ENCODE measurements at places on chromosomes 5 and 9. TPM values are rescaled to one million over a fixed set of nuclear protein-coding genes. Genes with fewer than 3 reads are reported as not detected.

- DNase-seq, result no peak
These were observed 28.8 kb upstream of the POMT1 start for GRCh38 chr9:131473891-131474290.

DNA sequence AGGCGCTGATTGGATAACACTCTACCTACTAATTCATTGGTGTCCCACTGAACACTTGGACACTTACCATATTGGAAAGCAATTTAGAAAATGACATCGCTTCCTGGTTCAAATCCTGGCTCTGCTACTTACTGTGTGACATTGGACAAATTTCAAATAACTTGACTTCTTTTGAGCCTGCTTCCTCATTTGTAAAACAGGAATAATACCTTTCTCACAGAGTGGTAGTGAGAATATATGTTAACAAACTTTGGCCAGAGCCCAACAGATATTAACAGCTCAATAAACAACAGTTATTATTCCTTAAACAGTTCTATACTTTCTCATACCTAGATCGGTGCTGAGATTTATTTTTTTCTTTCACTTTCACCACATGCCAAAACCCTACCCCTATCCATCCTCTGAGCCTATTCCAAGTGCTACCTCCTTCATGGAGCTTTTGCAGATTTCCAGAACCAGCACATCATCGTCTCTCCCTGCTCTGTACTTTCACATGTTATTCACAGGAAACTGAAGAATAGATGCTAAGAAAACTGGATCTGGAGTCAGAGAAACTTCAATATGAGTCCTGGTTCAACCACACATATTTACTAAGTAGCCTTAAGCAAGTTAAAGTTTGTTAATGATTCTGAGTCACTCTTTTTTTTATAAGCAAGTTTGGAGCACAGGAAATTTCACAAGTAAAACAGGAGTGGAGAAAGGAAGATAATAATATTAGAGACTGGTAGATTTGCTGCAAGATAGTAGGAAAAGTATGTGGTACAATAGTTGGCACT is 92.3 kb downstream of the STRBP start:
- DNase-seq, result peak; percentile 47

GRCh38 chr5:152542741-152543140 is 137.7 kb upstream of the NMUR2 start:
- no peak for DNase-seq

GRCh38 chr9:92790542-92791527 is 26.2 kb upstream of the BICD2 start:
- peak; percentile 84 for DNase-seq

DNA sequence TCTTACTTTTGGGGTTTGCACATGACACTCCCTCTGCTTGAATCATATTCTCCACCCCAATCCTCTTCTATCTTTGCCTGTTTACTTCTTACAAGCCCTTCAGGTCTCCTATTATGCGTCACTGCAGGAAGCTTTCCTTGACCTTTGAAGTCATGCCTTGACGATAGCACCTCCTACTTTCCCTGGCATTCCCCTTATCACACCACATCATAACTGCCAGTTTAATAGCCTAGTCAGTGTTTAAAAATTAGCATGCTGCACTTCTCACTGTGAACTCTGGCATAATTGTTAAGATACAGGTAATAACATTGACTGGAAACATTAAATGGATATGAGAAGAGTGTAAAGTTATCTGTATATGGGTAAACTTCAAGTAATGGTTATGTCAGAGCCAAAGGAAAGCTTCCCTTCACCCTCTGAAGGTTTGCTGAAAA is 37.1 kb upstream of the CEP120 start:
- DNase-seq, result peak; percentile 94

Gene ANXA1
- 525 TPM for total RNA-seq

- DNase-seq, result no peak
These were observed 246.3 kb downstream of the MLLT3 start for GRCh38 chr9:20376042-20376441.

GRCh38 chr5:147481874-147482705 is 27.8 kb downstream of the DPYSL3 start:
- DNase-seq, result peak; percentile 92

Gene DAB2IP
- total RNA-seq, result 53.6 TPM

Gene CMYA5
- total RNA-seq, result 0.09 TPM

GRCh38 chr5:127924606-127925005 is 159.0 kb upstream of the SLC12A2 start:
- DNase-seq, result no peak

Gene SH2D3C
- total RNA-seq, result 95.0 TPM

Gene GLRA1
- not detected for total RNA-seq

Gene C9orf153
- 0.66 TPM for total RNA-seq

DNA sequence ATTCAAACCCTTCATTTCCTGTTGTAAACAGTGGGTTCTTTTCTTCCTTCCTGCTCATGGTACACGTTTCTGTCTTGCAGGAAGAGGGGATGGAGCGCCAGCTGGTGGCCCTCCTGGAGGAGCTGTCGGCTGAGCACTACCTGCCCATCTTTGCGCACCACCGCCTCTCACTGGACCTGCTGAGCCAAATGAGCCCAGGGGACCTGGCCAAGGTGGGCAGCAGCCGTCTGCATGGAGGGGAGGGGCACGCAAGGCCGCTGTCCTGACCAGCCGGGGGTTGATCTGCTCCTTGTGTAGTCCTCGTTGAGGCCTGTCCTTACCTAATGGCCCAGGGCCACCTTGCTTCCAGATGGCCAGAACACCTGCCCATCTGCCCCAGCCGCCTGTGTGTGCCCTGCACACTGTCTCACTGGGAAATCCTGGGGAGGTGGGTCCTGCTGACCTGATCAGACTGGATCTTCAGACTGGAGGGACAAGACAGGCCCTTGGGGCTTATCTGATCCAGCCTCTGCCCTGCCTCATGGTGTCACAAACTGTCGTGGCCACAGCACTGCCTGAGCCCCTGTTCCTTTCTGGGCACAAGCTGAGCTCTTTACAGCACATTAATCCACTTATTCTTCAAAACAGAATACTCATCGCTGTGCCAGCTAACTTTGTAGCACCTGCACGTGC is 44.7 kb downstream of the LRSAM1 start:
- no peak for DNase-seq

- DNase-seq, result no peak
These were observed 10.2 kb upstream of the CDK7 start for GRCh38 chr5:69224520-69224919.

GRCh38 chr9:18393340-18394130 is 80.4 kb upstream of the ADAMTSL1 start:
- peak; percentile 98 for DNase-seq

DNA sequence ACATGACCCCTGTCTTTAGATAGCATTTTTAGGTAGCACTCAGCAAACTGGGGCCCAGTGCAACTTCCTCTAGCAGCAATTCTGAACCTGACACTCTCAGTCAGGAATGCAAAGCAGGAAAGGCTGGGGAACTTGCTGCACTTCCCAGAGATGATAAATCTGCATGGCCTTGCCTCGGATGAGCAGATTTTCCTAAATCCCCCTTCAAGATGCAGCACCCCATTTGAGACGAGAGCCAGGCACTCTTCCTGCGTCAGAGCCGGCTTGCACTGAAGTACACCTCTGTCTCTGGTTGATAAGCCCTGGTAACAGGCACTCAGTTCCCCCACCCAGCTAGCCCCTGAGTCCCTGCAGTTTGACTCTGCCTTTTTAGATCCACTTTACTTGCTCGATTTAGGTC is 296.7 kb upstream of the PANK3 start:
- no peak for DNase-seq

- no peak for DNase-seq
These were observed 6.4 kb upstream of the NR3C1 start for GRCh38 chr5:143409926-143410325.

GRCh38 chr5:95984287-95984938 is 22.8 kb upstream of the ELL2 start:
- peak; percentile 7 for DNase-seq

DNA sequence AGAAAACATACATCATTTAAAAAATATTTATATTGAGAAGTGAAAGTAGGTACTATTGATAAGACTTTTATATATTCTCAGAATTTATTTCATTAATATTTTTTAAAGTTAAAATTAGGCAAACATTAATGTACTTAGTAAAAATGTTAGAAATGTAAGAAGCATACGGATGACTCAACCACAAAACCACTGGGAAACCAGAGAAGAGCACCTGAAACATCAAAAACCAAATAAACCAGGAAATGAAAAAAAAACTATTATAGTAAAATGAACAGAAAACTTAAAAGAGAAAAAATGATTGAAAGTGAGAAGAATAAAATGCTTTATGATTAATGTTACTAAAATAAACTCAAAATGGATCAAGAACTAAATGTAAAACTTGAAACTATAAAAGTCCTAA is 233.2 kb upstream of the DAB2 start:
- no peak for DNase-seq

Gene PCDHB15
- total RNA-seq, result 0.55 TPM

DNA sequence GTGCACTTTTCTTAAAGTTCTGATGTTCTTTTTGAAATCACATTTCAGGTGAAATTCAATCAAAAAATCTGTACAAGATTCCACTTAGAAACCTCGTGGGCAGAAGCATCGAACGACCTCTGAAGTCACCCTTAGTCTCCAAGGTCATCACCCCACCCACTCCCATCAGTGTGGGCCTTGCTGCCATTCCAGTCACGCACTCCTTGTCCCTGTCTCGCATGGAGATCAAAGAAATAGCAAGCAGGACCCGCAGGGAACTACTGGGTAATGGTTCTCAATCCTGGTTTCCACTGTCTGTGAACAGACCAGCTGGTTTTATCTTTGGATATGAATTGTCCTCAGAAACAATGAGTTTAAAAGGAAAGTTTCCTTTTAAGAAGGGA is 8.1 kb upstream of the SLC2A8 start:
- no peak for DNase-seq

Gene ABO
- not detected for total RNA-seq

Gene INSL6
- total RNA-seq, result not detected

DNA sequence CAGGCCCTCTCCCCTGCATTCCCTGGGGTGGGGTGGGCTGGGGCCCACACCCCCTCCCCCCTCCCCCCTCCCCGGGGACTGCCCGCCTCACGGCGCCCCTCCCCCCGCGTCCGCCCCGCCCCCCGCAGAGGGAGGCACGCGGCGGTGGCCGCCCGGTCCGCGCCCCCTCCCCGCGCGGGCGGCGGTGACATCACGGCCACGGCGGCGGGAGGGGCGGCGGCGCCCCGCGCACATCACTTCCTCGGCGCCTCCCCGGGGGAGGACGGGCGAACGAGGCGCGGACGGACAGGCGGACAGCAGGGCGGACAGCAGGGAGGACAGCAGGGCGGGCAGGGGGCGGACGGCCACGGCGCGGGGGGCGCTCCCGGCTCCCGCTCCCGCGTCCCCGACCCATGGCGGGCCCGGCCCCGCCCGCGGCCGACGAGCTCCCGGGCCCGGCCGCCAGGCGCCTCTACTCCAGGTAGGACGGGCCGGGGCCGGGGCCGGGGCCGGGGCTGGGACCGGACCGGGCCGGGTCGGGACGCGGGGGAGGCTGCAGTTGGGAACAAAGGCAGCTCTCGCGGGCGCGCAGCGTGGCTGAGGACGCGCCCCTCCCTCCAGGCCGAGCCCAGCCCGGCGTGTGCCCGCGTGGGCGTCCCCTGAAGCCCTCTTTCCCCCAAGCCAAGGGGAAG is at the start of gene GPSM1:
TSS of gene GPSM1 (plus strand) at position 236 of the 671 bp plus-strand sequence. CDS start at position 393, 157 bp downstream.
- peak; percentile 58 for DNase-seq

DNA sequence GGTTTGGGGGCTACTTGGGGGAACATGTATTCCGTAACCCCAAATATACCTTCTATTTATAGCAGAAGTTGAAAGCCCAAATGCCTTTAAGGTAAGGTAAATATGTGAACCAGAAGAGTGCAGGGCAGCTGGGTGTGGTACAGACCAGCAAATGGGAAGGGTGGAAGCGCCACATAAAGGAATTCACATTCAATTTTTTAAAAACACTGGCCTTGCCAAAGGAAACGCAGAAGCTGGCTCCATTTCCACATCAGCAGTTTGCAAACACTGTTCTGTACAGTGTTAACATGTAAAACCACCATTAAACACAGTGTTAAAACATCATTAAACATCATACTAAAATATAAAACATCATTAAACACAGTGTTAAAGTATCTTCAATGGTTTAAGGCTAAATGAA is 3.5 kb upstream of the BHMT start:
- DNase-seq, result no peak

Gene SMIM33
- not detected for total RNA-seq

Gene C7
- 0.29 TPM for total RNA-seq

DNA sequence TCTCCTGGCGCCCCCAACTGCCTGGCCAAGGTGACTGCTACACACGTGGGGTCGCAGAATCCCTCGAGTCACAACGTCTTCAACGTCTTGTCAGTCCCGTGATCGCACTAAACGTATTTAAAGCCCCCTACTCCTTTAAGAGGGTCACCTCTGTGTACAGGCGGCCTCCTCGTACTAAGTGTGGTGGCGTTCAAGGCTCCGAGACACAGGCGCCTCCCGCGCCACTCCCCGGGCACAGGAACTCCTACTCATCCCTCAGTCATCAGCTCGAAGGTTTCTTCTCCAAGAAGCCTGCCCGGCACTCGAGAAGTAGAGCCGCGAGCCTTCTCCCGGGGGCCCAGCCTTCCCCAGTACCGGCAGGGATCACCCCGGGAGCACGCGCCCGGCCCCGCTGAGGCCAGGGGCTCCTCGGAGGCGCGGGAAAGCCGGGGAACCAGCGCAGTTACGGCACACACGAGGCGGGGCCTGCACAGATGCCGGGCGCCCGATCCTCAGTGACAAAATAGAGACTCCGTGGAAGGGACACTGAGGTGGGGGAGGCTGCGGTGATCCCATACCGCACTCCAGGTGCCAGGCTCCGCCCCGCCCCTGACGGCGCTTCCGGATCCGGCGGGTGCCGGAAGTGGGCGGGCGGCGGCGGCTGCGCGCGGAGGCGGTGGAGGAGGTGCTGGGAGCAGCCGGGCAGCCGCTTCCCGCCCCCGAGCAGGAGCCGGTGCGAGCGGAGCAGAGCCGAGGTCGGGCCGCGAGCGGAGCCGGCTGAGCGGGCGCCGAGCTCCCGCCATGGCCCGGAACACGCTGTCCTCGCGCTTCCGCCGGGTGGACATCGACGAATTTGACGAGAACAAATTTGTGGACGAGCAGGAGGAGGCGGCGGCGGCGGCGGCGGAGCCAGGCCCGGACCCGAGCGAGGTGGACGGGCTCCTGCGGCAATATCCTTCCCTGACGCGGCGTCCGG is 6.9 kb downstream of the ARPC5L start:
- peak; percentile 82 for DNase-seq

- DNase-seq, result no peak
These were observed 108.9 kb upstream of the PPP1R26 start for GRCh38 chr9:135370411-135371375.

Gene BARHL1
- total RNA-seq, result not detected

Gene CTXN3
- total RNA-seq, result not detected

GRCh38 chr9:88922091-88922490 is 69.2 kb upstream of the S1PR3 start:
- DNase-seq, result no peak

GRCh38 chr5:23014266-23014665 is 161.1 kb upstream of the CDH12 start:
- DNase-seq, result no peak

DNA sequence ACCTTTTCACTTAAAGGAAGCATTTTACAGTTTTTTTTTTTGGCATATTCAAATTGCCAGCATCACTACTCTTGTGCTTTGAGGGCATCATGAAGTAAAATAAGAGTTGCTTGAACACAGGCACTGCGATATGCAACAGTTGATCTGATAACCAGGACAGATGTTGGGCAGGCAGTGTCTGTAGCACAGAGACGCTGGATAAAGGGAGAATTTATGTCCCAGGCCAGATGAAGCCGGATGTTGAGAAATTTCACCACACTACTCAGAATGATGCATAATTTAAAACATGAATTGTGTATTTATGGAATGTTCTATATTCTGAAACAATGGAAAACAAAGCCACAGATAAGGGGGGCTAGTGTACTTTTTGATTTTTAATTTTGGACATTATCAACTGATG is 71.4 kb downstream of the SLC12A2 start:
- no peak for DNase-seq

Measured in endothelial cell of umbilical vein (primary cell).